ENCODE measurements at places on chromosomes 5 and 9. TPM values are rescaled to one million over a fixed set of nuclear protein-coding genes. Genes with fewer than 3 reads are reported as not detected.

DNA sequence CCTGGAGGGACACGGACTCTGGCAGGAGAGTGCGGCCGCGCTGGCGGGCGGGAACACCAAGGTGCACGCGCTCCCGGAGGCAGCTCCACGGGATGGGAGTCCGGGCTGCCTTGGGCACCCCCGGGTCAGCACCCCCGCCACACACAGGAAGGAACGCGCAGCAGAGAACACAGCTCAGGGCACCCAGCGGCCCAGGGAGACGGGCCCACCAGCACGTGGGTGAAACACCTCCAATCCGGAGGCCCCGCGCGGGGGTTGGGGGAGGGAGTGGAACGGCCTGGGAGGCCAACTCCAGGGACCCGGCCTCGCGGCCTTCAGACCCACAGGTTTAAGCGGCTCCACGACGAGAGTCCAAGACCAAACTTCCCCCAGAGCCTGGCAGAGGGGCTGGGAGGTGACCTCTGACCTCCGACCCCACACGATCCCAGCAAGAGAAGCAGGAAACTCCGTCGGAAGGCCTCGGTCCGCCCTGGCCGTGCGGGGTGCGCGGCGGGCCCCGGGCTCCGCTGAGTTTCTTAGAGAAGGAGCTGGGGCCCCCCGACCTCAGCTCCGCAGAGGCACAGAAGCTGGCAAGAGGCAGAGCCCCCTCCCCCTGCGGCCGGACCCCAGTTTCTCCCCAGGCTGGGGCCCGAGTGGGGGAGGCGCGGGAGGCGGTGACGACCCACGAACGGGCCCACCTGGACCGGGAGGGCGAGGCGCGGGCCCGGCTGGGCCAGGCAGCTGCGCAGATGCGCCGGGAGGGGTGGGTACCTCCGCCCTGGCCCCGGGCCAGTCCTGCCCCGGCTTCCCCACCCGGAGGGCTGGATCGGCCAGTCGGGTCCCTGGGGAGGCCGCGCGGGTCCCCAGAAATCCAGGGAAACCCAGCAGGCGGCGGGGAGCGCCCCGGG lies 851 bp downstream of the NACC2 start:
- H3K27me3 ChIP-seq = peaks cover 16% of the 10 kb centered on the region
- peaks cover 9% of the 10 kb centered on the region for H3K36me3 ChIP-seq
- peak overlapping the region; percentile 80 for H3K4me3 ChIP-seq
- peak overlapping the region; percentile 58 for H3K27ac ChIP-seq
- peak; percentile 69 for DNase-seq

- no peak overlapping the region for H3K27ac ChIP-seq
- DNase-seq = no peak
- no peaks in the 10 kb centered on the region for H3K36me3 ChIP-seq
- no peaks in the 10 kb centered on the region for H3K4me1 ChIP-seq
- H3K4me3 ChIP-seq = no peak overlapping the region
These were observed 193.2 kb downstream of the GADD45G start for GRCh38 chr9:89797937-89798455.

DNA sequence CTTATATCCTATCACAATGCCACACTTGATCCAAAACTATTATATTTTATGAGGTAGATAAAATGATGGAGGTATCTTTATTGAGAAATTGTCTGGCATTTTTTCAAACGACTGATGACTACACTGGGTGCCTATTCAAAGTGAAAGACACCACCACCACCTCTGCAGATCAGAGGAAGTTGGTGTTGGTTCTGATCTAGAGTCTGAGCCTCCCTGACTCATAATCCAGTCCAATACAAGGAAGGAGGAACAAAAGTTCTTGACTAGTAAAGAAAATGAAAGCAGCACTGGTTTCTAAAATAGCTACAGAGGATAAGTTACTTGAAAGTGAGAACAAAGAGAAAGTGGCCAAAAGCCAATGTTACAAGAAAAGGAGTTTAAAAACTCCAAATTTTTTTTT lies 139.9 kb downstream of the RFX3 start:
- no peak overlapping the region for H3K27ac ChIP-seq
- peaks cover 11% of the 10 kb centered on the region for H3K4me1 ChIP-seq
- H3K36me3 ChIP-seq = no peaks in the 10 kb centered on the region

DNA sequence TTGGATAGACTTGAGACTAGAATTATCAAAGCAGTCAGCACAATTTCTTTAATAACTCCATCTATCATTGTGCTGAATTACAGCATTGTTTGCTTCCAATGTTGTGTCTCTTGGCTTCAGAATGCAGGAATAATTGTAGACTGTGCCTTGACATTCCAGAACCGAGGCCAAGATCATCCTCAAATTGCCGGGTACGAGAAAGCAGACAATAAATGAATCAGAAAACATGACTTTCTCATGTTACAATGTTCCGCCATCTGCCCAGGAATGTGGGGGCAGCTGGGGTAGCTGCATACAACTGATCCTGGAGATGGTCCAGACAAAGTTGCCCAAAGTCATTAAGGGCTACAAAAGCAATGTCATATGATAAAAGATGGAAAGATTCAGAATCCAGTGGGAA lies 206.2 kb upstream of the SGCD start:
- H3K4me3 ChIP-seq = no peak overlapping the region
- H3K27ac ChIP-seq = no peak overlapping the region
- H3K4me1 ChIP-seq = no peaks in the 10 kb centered on the region

- H3K27ac ChIP-seq = no peak overlapping the region
- no peaks in the 10 kb centered on the region for H3K36me3 ChIP-seq
- DNase-seq = no peak
- no peaks in the 10 kb centered on the region for H3K27me3 ChIP-seq
- H3K4me3 ChIP-seq = no peak overlapping the region
These were observed 287.7 kb downstream of the PSAT1 start for GRCh38 chr9:78584589-78584988.

DNA sequence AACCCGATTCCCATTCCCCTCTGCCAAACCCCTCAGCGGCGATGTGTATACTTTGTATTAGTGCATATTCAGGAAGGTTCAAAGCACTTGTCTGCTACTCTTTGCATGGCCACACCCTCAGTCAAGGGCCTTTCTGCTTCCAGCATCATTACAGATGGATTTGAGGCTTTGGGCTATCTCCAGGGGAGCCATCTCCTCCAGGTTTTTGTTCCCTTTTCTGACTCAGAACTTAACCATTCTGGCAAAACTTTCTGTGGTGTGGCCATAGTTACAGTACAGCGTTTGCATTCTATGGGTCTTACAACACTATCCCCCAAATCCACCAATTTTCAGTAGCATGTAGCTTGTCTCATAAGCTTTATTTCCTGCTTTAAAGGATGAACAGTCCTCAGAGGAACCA lies 36.0 kb upstream of the SVEP1 start:
- H3K4me3 ChIP-seq = no peak overlapping the region
- H3K4me1 ChIP-seq = no peaks in the 10 kb centered on the region
- DNase-seq = no peak
- H3K36me3 ChIP-seq = no peaks in the 10 kb centered on the region

DNA sequence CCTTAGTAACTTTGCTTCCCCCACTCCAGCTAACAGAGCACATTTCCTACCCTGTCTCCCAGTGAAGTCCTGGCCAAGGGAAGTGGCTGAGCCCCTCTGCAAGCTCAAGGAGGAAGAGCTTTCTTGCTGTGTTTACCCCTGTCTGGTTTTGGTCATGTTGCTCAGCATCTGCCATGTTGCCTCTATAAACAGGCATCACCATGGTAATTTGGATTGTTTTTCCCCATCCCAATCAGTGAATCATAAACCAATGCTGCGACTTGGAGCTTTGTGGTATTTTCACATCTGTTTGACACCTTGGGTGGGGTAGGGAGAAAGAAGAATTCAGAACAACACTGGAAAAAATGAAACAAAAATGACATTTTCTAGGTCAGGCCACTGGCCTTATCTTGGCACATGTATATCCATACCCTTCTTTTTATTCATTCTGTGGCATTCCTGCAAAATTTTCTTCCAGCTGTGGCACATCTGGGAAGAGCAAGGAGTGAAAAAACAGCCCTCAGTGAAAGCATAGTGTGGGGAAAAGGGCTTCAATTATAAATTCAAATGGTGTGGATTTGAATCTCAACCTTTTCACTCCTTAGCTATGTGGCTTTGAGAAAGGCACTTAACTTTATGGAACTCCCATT lies 42.5 kb downstream of the SLIT3 start:
- no peaks in the 10 kb centered on the region for H3K4me1 ChIP-seq
- H3K4me3 ChIP-seq = no peak overlapping the region
- DNase-seq = no peak
- no peaks in the 10 kb centered on the region for H3K36me3 ChIP-seq

- H3K4me3 ChIP-seq = no peak overlapping the region
- peaks cover 34% of the 10 kb centered on the region for H3K36me3 ChIP-seq
- peak overlapping the region; percentile 93 for H3K27ac ChIP-seq
- H3K27me3 ChIP-seq = no peaks in the 10 kb centered on the region
- DNase-seq = no peak
These were observed 13.2 kb upstream of the ADRA1B start for GRCh38 chr5:159903131-159903530.

GRCh38 chr9:136572003-136572827 lies 26.4 kb upstream of the NOTCH1 start:
- peak; percentile 15 for DNase-seq
- H3K36me3 ChIP-seq = no peaks in the 10 kb centered on the region
- no peaks in the 10 kb centered on the region for H3K27me3 ChIP-seq
- H3K27ac ChIP-seq = no peak overlapping the region
- no peak overlapping the region for H3K4me3 ChIP-seq

GRCh38 chr5:41067714-41068568 lies 3.2 kb downstream of the MROH2B start:
- H3K36me3 ChIP-seq = no peaks in the 10 kb centered on the region
- no peaks in the 10 kb centered on the region for H3K4me1 ChIP-seq
- no peak overlapping the region for H3K4me3 ChIP-seq
- H3K27me3 ChIP-seq = peaks cover 7% of the 10 kb centered on the region

DNA sequence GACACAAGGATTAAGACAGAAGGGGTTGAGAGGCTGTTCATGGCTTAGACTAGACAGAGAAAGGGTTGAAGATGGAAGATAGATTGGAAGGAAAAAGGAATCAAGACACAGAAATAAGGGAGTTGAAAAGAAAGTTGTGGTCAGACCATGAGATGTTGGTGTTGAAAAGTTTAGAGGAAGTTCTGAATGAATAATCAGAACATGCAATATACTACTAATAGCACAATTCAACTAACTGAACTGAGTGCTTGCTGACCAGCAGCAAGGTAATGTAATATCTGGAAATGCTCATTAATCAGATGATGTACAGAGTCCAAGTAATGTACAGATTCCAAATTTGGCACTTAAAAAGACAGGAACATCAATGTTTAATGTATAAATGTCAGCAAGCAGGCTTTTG lies 10.6 kb upstream of the NNT start:
- DNase-seq = no peak
- H3K4me3 ChIP-seq = no peak overlapping the region
- no peaks in the 10 kb centered on the region for H3K4me1 ChIP-seq

DNA sequence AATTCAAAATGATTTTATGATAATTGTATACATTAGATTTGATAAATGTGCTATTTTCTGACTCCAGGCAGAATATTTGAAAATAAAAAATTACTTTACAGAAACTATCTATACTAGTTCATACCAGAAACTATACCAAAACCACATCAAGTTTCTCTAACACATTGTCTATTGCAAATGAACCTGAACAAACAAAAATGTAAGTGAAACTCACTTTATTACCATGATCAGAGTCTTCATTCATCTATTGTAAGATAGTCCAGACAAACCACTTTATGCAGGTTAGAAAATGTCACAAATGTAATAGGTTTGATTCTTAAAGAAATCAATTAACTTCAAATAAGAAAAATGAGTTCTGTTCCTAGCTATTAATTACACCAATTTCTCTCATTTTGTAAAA lies 99.4 kb downstream of the OXCT1 start:
- H3K4me3 ChIP-seq = no peak overlapping the region
- no peaks in the 10 kb centered on the region for H3K36me3 ChIP-seq
- H3K27me3 ChIP-seq = no peaks in the 10 kb centered on the region

- DNase-seq = no peak
- no peaks in the 10 kb centered on the region for H3K4me1 ChIP-seq
- H3K27me3 ChIP-seq = peaks cover 39% of the 10 kb centered on the region
- no peaks in the 10 kb centered on the region for H3K36me3 ChIP-seq
- no peak overlapping the region for H3K27ac ChIP-seq
- H3K4me3 ChIP-seq = no peak overlapping the region
These were observed 41.0 kb upstream of the EGFL7 start for GRCh38 chr9:136621734-136622093.

DNA sequence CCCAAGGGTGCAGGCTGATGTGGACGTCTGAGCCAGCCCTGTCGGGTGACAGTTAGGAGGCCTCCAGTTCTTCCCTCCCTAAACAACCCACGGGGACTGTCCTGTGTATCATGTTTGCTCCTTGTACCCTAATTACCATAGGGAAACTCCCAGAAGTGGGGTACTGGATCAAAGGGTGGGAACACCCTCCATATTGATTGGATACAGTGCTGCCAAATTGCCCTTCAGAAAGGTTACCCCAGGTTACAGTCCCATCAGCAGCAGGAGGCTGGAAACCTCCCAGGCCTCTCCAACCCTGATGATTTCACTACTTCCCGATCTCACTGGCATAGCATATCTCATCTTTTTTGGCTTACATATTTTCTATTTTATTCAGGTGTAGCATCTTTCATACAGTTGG lies 22.0 kb downstream of the UBE2QL1 start:
- no peak for DNase-seq
- H3K4me1 ChIP-seq = no peaks in the 10 kb centered on the region
- peaks cover 74% of the 10 kb centered on the region for H3K27me3 ChIP-seq
- H3K36me3 ChIP-seq = no peaks in the 10 kb centered on the region
- H3K27ac ChIP-seq = no peak overlapping the region

DNA sequence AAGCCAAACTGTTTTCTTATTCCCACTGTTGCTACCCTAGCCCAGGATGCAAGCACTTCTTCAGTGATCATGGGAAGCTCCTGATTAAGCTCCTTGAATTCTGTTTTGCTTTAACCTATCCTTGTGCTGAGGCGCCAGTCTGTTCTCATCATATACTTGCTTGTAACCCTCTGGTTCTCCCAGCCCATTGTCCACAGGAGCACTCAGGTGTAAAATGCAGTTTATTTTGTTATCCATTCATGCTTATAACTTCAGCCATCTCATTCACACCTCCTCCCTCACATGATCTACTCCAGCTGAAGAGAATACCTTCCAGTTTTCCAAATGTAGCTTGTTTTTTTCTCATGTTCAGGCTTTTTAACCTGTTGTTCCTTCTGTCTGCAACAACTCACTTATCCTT lies 402.1 kb upstream of the BRINP1 start:
- DNase-seq = no peak
- no peaks in the 10 kb centered on the region for H3K27me3 ChIP-seq
- no peaks in the 10 kb centered on the region for H3K36me3 ChIP-seq
- H3K27ac ChIP-seq = no peak overlapping the region

GRCh38 chr9:34505370-34506120 lies 17.2 kb downstream of the ENHO start:
- H3K36me3 ChIP-seq = no peaks in the 10 kb centered on the region
- no peaks in the 10 kb centered on the region for H3K4me1 ChIP-seq
- no peak overlapping the region for H3K4me3 ChIP-seq
- H3K27ac ChIP-seq = no peak overlapping the region

- H3K4me3 ChIP-seq = no peak overlapping the region
- no peak overlapping the region for H3K27ac ChIP-seq
- no peaks in the 10 kb centered on the region for H3K27me3 ChIP-seq
- no peaks in the 10 kb centered on the region for H3K4me1 ChIP-seq
- no peak for DNase-seq
These were observed 594.5 kb downstream of the BNC2 start for GRCh38 chr9:16275795-16276624.

The ZBTB26 gene
- total RNA-seq = 6.7 TPM

The LHFPL2 gene
- 43.6 TPM for total RNA-seq

The ITK gene
- total RNA-seq = not detected

The KCNV2 gene
- total RNA-seq = not detected

The CCL27 gene
- total RNA-seq = not detected

Data from Calu3 (cell line).